ENCODE measurements at places on chromosomes 11 and 22.

GRCh38 chr11:89626366-89626765 lies 83.7 kb upstream of the TRIM77 start:
- no peak for DNase-seq

GRCh38 chr22:27996981-27997380 lies 77.9 kb upstream of the PITPNB start:
- DNase-seq, result no peak

GRCh38 chr22:27108425-27109114 lies 451.2 kb downstream of the MIAT start:
- DNase-seq, result no peak

DNA sequence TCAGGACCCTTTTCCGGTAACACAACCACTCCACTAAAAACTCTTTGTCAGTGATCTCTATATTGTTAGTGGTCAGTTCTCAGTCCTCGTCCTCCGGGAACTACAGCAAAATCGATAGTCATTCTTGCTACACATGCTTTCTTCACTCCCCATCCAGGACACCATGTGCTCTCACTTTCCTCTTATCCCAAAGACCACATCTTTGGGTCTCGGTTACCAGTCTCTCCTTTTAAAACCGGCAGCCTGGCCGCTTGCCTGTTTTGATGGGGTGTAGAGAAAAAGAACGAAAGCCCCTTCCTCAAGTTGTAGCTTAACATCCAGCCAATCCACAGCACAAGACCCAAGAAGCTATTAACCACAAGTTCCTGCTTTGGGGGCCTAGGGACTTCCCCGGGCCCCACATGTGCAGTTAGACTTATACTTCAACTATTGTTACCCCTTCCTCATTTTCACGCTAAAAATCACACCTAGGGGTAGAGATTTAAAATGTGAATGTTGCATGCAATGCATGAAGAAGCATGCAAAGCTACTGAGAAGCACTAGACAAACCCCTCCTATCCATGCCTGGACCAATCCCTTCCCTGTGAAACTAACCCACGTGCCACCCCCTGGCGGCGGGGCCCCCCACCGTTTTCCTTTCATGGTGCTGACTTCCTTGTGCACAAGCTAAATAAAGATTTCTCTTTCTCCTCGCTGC lies 1.5 kb upstream of the TOLLIP start:
- no peak for DNase-seq

DNA sequence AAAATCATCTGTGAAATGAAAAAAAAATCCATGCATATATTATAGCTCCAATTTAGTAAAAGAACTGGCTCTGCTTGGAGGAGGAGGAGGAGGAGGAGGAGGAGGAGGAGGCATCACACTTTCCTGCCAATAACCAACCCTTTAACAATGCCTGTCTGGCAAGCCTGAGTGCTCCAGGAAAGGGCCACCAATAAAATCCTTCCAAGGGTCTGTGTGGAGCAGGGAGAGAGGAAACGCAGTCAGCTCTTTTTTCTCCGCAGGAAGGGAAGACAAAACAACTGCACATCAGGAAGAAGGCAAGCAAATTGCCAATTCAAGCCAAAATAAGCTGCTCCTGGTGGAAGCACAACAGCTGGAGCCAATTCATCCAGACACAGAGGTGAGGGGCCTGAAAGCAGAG lies 139.0 kb downstream of the KCNC1 start:
- no peak for DNase-seq

DNA sequence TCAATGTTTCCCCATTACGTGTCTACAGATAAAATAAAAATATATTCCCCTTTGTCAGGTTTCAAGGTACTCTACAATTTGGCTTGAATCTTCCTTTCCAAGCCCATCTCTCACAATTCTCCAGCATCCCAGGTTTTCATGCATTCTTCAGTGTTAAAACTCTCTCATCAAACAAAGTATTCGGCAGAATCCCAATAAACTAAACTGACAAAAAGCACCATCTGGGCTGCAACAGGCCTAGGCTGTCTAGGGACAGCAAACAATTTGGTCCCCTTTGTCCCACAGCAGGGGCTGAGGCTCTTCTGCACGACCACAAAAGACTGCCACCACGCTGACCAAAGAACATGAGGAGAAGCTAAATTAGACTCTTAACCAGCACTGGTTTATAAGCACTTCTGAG lies 159.4 kb downstream of the CADM1 start:
- DNase-seq, result no peak

DNA sequence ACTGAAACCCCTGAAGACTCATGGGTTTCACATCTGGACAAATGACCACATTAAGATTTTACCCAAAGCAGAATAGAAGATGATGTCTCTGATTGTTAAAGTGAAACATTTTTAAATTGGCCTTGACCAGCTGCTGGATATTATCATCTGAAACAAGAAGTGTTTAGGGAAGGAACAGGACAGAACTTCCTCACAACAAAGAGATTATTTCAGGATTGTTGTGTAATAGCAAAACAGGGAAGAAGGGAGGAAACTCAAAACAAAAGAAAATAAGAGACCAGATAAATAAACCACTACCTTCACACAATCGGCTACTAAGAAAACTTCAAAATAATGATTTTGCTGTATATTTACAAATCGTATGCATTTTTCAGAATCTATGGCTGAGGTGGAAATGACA lies 319.2 kb upstream of the API5 start:
- no peak for DNase-seq

DNA sequence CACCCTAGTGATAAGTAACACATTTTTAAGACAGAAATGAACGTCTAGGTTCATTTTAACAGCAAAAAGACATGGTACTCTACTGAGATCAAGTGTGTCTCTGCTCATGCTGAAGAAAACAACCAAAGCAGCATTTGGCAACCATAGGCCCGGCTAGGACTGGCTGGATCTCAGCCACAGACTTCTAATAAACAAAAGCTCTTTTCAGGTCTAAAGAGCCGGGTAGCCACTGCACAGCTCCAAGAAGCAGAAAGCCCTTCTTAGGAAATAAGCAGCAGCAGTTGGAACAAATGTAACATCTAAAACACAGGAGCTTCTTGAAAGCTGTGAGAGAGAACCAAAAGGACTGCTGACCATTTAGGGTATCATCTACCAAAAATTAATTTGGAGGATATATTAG lies 37.6 kb downstream of the PITPNB start:
- DNase-seq, result no peak

All from D341Med (cell line).